Stimulated activated CD8-positive, alpha-beta memory T cell treated with anti-CD3 and anti-CD28 coated beads, Interleukin-4, amount 100 ng/mL, for 1 hour (primary cell): ENCODE measurements at places on chromosomes 12 and 14.
A peak's percentile ranks its signal among the peaks of the same experiment; 100 is the strongest.

DNA sequence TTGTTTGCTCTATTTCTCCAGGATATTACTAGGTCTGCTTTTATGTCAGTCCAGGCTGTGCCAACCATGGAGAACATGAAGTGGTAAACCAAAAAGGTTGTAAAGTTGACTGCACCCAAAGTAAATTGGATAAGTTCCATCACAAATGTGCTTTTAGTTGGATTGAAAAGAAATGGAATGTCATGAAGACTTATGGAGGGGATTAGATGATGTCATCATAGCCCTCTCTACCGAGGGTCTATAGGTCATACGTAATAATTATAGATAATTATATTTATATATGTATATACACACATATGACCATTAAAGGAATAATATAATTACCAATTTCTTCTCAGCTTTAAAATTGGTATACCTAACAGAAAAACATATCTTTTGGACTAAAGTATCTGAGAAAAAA, 714.9 kb downstream of the NOVA1 start:
- DNase-seq, result no peak

- no peak for DNase-seq
These were observed 268.1 kb downstream of the CACNA1C start for GRCh38 chr12:2320841-2321240.

DNA sequence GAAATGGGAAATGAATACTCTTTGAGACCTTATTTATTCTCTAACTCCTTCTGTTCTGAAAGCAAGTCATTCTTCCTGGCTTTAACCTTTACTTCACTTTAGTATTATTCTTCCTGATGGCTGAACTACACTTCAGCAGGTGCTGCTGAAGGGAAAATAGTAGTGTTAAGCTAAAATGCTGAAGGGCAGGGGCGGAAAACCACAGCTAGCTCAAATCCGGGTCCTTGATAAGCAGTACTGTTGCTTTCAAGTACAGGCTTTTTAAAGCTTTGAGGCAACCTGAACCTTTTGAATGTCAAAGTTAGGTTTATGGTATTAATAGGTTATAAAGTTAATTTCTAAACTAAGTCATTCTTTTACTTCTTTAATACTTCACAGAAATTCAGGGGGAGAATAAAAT, 10.7 kb downstream of the CCDC196 start:
- no peak for DNase-seq

GRCh38 chr12:30968211-30968610, 41.7 kb downstream of the TSPAN11 start:
- DNase-seq, result no peak

GRCh38 chr12:93116632-93117031, 187.5 kb upstream of the EEA1 start:
- DNase-seq, result no peak

DNA sequence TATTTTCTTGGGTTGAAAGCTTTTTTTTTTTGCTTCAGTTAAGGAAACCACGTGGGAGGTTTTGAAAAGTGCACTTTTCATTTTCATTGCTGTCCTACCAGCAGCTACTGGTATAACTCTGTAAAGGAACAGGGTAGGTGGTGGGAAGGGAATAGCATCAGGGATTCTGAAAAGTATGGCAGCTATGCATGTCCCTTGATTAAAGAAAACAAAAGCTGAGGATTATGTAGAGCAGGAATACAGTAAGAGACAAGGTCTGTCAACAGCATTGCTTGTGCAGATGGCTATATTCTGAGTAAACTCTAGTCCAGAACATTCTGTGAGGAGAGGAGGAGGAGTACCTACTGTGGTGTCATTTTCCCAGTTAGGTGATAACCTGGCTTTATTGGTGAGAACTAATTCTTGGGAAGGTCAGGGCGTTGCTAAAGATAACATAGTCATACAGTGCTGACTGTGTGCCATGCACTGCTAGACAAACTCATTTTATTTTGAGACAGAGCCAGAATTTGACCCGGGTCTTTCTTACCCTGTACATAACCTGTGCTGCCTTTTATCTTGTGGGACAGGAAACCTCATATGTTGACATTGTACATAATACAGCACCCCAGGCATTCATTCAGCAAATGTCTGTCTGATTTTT, 80.3 kb upstream of the TRAF3 start:
- DNase-seq, result no peak

DNA sequence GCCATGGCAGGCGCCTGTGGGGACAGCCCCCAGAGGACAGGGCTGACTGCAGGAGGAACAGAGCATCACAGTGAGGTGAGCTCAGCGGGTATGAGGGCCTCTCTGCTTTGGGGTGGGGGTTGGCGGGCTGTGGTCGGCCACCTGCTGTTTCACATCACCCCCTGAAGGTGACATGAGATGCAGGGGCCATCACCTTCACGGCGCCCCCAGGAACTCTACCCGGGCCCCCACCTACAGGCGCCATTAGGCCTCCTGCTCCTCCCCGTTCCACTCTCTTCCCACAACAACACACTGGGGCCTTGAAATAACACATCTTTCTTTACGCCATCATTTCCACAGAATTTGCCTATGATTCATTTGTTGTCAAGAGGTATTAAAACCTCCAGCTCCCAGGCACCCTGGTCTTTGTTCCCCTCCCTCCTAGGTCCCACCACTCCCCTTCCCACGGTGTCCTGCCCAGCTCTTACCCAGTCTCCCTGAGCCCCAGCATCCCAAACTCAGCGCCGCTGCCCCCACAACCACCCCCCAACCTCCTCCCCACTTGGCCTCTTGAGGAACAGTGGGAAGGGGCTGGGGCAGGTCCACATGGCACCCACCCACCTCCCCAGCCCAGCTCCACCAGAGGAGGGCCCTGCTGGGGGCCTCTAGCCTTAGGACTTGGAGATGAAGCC, 12.7 kb upstream of the HDAC7 start:
- no peak for DNase-seq

DNA sequence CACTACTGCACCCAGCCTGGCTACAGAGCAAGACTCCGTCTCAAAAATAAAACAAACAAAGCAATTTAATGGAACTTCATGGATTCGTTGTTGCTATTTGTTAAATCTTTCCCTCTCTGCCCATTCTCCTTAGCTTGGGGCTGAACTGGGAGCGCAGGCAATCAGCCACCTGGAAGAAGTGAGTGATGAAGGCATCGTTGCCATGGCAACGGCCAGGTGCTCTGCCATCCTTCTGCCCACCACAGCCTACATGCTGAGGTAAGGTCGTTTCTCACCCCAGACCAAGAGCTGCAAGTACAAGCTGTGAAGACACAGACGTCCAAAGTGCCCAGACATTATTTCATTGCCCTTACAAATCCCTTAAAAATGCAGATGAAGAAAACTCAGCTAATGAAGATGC, 19.1 kb downstream of the AMDHD1 start:
- no peak for DNase-seq

DNA sequence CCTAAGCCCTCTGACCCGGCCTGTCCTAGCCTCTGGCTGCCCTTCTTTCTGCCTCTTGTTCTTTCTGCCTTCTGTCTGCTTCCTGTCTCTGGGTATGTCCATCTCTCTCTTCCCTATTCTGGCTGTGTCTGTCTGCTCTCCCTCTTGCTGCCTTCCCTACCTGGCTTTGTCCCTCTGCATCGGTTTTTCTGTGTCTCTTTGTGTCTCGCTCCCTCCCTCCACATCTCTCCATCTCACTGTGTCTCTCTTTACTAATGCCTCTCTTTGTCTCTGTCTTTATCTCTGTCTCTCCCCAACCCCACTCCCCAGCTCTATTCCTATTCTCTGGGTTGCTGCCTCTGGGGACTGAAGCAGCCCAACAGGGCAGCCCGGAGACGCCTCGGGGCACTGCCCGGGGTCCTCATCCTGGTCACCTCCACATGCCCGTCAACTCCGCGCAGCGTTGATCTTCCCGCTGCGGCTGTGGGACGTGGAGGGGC, 10.1 kb downstream of the SHMT2 start:
- no peak for DNase-seq

GRCh38 chr12:45303945-45304344, 88.0 kb downstream of the ANO6 start:
- no peak for DNase-seq

- no peak for DNase-seq
These were observed 5.8 kb upstream of the TBPL2 start for GRCh38 chr14:55446127-55446736.

GRCh38 chr12:116651089-116651488, 86.8 kb downstream of the SPRING1 start:
- DNase-seq, result no peak

DNA sequence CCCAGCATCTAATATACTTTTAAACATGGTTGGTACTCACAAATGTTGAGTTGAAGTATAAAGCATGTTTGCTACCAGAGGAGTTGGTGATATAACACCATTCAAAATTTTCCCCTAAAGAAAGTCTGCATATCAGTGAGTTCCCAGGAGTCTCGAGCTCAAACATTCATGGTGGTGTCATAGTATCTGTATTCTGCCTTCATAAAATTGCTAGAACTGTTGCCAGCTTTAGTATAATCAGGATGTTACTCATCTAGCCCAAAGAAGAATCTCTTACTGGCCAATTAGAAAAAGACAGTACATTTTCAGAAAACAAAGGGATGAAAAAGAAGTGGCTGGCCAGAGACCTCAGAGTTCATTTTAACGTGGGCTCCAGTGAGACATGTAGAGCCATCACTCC, 374.7 kb downstream of the KCNH5 start:
- no peak for DNase-seq

- DNase-seq, result no peak
These were observed 129.7 kb downstream of the SYT1 start for GRCh38 chr12:78994168-78994791.

- no peak for DNase-seq
These were observed 252.5 kb downstream of the RPL10L start for GRCh38 chr14:46399049-46399448.

DNA sequence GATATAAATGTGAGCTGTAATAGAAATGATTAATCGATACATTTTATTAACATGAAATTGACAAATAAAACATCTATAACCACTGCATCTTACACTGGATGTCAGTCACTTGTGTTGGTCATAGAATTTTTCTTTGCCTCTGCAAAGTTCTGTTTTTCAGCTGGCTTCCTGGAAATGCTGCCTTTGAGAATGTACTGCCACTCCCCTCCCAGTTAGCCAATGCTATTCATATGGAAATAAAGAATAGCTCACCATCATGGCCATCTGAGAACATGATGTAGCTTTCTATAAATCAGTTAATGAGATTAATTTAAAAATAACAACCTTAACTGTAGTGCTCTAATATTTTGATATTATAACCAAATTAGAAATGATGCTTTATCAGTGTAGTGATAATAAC, 41.1 kb downstream of the SLCO1B1 start:
- no peak for DNase-seq

DNA sequence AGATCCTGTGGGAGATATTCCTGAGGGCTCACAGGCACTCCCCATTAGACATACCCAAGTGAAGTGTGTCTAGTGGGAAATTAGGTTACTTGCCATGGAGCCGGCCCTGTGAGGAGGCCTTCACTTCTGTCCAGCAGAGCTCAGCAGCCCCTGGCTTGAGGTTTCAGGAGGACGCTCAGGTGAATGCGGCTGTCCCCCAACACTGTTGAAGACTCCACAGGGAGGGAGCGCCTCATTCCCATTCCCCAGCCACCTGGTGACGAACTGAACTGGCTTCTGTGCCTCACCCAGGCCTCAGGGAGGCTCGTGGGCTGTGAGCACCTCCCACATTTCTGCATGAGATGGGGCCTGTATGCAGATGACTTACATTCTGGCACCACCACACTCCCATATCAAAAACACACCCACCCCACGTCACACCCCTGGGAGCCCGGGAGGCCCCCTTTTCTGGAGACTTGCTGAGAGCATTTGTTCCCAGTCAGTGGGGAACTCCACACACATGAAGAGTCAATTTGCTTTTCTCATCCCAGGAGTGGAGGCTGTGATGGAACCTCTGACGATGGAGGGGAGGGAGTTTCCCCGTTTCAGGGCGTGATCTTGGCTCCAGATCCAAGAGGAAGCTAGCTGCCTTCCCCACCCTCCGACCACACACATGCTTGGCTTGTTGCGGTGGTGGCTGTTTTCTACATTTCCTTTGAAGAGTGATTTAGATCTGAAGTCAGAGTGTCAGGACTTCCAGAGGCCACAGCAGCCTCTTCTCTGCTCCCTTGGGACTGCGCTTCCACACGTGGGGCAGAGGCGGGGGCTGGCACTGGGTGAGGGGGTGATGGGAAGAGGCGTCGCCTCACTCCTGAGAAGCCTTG, 120.7 kb downstream of the ADGRD1 start:
- no peak for DNase-seq

DNA sequence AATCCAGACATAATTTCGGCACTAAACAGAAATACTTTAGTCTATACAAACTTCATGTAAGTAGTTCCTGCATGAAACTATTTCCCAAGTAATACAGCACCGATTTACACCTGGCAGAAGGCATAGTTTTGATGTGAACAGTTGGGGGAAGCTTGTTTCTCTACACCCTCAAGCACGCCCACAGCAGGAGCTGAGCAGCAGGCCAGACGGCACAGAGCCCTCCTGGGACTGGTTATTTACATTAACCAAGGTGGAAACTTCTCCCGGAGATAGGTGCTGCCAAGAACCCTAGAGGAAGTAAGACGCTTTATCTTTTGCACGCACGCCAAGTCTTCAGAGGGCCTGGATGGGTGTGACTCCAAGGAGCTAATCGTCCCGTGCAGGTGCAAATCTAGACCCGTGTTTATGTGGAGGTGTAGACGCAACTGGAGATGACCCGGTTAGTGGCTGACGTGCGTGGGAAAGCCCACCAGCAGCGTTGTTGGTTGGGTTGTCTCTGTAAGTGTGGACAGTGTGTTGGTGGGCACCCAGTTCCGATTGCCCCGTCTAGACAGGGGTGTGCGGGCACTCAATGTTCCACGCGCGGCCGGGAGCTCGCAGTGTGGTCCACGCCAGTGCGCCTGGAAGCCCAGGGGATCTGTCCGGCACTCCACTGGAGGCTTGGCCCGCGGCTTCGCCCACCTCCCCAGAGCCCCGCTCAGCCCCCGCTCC, 767 bp upstream of the TCP11L2 start:
- DNase-seq, result peak; percentile 35

DNA sequence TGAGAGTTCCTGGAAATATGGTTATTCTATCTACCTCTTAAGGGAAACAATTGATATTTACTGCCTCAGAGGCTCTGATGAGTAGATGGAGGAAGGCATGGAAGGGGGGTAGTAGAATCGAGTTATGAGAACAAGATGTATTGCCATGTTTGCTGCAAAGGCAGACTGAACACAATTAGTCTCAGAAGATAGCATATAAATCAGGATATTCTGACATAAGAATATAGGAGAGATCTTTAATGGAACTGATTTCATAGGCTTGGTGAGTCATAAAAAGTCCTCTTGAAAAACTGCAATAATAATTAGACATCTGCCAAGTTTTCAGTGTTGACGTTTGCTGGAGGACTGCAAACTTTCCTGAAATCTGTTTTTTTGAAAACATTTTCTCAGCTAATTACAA, 636.1 kb downstream of the TMTC2 start:
- DNase-seq, result no peak

- no peak for DNase-seq
These were observed 1.5 kb downstream of the COL2A1 start for GRCh38 chr12:48002773-48003218.

DNA sequence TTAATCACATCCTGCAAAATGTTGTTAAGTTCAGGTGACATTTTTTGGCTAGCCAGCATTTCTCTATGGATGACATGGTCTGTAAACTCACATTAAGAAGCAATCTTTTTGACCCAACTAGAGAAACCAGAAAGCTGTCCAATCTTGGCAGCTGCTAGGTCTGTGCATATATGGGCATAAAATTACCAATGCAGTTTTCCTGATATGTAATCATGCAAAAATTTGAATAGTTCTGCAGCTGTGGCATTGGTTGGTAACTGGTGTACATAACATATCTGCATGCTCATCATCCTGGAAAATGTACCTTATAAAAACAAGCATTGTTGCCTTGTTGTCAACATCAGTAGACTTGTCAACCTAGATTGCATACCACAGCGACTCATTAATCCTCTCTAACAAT, 620.0 kb upstream of the LRFN5 start:
- no peak for DNase-seq
